ENCODE measurements at places on chromosomes 7 and 10.

GRCh38 chr7:81684514-81685269, 85.2 kb downstream of the HGF start:
- DNase-seq = no peak

- no peak for DNase-seq
Measured at GRCh38 chr7:27576360-27576944, 86.2 kb downstream of the HIBADH start.

DNA sequence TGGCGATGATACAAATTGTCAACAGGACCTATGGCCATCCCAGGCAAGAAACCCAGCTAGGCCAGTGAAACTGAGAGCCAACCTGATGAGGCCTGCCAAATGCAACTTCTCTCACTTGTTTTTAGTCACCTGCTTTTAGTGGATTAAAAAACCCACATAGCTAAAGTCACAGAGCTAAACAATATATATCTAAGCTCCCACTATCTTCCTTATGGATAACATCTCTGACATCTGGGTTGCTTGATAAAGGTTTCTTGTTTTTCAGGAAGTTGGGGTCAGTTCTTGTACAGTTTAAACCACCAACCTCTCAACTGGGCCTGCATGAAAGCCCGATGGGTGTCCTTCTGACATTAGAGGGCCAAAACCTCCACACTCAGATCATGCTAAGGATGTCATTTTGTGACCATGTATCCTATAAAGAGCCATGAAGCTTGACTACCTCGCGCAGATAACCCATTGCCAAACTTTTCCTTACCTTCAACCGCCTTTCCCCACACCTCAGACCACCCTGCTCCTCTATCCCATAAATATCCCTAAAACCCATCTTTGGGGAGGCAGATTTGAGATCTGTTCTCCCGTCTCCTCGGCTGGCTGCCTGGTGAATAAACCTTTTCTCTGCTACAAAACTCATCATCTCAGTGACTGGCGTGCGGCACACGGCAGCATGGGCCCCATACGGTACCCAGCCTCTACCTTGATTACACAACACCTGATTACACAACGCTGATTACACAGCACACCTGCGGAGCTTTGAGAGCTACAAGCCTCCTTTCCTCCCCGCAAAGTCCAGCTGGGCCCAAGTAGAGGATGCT, 797 bp upstream of the STMP1 start:
- DNase-seq = no peak

- DNase-seq = peak; percentile 28
Measured at GRCh38 chr7:4861673-4862072, at the start of gene PAPOLB. PAPOLB (minus strand) TSS chr7:4862030; CDS start chr7:4861810, 220 bp downstream.

DNA sequence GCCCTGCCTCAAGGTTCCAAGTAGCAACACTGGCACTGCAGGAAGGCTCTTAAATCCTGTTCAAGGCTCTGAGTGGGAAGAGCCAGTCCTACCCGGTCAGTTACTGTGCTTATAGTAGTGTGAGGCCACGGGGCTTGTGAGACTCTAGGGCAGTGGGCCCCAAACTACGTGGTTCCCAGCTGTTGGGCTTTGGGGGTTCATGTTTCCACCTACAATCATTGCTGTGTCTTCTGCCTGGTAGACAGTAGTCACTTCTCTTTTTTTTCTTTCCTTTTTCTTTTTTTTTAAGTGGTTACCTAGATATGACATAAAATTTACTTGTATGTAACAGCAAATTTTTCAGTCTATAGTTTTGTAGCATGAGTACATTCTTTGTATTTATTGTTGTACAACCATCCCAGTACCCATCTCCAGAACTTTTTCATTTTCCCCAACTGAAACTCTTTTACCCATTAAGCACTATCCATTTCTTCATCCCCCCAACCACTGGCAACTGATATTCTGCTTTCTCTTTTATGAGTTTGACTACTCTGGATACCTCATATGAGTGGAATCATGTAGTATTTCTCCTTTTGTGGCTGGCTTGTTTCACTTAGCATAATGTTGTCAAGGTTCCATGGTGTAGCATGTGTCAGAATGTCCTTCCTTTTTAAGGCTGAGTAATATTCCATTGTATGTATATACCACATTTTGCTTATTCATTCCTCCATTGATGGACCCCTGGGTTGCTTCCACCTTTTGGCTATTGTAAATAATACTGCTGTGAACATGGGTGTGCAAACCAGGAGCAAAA, 7.7 kb downstream of the UBTD1 start:
- DNase-seq = no peak

DNA sequence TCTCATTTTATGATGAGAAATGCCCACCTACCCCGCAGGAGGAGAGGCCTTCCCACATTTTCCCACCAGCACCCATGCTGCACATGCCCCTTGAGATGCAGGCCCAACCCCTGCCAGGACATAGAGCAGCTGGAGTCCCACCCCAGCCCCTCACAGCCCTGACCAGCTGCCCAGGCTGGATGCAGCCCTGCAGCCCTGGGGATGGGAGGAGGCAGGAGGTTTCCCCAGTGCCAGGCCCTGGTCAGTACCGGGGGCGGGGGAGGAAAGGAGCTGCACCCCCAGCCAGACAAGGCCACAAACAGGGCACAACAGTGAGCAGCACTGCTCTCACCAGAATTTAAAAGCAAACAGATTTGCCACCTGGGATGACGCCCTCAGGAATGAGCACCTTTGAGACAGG, 196.1 kb downstream of the PTPRN2 start:
- DNase-seq = no peak

DNA sequence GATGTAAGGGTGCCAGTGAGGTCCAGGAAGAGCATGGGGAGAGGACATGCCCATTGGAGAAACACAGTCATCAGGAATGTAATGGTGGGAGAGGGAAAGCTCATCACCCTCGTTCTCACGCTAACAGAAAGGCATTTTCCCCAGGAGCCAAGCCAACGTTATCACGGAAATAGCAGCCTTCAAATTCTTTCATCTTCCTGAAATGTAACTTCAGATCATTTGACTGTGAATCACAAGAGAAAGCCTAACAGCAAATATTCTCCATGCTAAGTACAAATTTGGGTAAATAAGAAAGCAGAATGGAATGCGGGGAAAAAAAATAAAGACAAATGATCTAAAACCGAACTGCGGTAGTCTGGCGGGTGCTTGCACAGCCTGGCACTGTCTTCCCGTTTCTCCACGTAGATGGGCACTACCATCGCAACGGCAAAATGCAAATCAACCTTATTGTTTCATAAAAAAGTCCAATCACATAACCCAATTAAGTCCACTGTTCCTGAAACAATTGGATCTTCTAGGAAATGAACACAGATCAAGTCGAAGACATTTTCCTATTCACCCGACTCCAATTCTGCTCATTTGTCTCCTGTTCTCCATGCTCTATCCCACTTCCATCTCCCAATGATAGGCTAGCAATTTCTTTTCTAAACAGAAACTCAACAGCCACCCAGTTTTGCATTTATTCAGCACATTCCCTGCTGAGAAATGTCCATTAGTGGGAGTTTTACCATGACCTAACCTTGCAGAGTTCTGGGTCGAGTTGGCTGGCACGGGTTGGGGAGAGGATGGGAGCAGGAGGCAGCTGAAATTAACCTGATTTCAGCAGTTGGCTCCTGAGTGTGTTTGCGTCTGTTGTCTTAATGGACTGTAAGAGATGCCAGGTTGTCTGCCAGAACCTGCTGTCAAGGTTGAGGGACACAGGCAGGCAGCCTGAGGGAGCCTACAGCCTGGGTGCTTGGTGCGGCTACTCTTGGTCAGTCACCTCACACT, 74.6 kb upstream of the FRMD4A start:
- no peak for DNase-seq

- no peak for DNase-seq
Measured at GRCh38 chr10:118520116-118520742, 75.2 kb downstream of the PRLHR start.

DNA sequence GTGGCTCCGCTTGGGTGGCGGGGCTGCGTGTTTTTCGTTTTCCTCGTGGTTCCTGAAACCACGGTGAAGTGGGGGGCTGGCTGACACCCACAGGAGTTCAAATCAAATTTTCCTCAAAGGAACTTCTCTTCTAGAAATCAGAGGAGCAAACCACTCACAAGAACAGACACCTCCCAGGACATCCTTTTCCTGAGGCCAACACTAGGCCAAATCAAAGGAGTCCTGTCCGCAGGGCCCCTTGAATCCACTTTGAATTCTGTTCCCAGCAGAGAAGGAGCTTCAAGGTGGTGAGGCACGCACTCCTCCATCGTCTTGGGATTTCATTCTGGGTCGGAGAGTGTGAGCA, 29.9 kb upstream of the ZNF273 start:
- DNase-seq = no peak

DNA sequence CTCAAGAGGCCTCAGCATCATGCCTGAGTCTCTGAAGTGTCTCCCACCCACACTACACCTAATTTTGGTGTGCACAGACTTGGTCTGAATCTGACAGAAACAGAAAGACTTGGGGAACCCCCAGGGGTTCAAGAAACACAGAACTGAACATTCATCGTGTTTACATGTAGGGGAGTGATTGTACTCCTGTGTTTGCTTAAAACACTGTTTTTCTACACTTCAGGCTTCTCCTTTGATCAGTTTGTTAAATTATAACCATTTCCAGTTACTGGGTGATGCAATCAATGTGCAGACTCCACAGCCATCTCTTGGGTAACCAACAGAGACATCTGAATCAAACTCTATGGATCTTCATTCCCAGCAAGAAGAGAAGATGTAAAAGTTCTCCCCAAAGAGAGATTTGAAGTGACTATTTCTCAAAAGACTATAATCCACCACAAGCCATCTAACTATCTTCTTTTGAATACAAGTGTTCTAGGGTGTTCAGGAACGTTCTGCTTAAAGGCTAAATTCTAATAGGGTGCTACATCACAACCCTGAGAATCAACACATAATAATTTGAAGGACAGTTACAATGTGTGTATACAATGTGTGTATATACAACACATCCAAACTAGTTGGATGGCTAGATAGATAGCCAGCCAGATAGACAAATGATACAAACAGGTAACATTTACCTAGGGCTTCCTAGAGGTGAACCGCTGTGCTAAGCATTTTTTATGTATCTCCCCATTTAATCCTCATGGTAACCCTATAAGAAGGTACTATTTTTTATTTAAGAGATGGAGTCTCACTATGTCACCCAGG, 34.2 kb downstream of the DNAJC12 start:
- no peak for DNase-seq

GRCh38 chr7:13097499-13097898, 410.1 kb downstream of the ARL4A start:
- DNase-seq = no peak

DNA sequence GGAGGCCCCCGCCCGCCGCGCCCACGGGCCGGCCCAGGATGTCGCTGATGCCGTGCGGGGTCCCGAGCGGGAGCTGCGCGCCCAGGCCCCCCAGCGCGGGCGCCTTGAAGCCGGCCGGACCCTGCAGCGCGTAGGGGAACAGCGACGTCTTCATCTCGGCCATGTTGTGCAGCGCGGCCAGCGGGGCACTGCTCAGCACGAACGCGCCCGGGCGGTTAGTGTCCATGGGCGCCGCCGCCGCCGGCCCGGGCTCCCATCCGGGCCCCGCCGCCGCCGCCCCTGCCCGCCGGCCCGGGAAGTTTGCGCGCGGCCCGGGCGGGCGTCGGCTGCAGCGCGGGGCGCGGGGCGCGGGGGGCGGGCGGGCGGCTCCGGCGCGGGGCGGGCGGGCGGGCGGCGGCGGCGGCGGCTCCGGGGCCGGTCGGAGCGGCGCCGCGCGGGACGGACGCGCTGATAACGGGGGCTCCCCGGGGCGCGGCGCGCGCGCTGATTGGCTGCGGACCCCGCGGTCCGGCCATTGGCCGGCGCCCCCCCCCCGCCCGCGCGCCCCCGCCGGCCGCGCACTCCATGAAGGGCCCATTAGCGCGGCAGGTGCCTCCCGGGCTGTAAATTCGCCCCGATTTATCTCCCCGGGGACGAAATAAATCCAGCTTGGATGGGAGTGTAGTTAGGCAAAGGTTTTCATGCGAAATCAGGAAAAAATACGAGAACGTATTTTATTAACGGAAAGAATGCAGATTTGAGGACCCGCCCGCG, at the start of gene NKX6-2:
NKX6-2 (minus strand) TSS at position 425 of the 753 bp plus-strand sequence; CDS start at position 226, 199 bp downstream.
- DNase-seq = no peak

- DNase-seq = no peak
Measured at GRCh38 chr7:20786421-20786778, 286 bp downstream of the SP8 start.

DNA sequence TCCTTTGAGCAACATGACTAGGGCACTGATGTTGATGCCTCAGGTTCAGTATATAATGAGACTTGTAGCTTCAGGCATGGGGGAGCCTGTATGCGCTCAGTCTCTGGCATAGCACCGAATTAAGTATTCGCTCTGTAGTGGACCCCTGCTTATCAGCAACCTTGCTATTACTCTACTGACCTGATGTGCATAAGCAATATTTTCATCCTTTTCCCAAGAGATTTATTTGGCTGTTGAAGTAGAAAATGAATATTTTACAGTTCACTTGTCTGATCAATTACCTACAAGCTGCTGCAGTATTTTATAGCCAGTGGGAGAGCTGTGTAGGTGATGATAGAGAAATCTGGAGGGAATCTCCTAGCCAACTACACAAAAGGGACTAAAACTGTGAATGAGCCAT, 781.6 kb upstream of the PHF14 start:
- no peak for DNase-seq

GRCh38 chr10:109912335-109913281, 10.7 kb downstream of the XPNPEP1 start:
- DNase-seq = no peak

DNA sequence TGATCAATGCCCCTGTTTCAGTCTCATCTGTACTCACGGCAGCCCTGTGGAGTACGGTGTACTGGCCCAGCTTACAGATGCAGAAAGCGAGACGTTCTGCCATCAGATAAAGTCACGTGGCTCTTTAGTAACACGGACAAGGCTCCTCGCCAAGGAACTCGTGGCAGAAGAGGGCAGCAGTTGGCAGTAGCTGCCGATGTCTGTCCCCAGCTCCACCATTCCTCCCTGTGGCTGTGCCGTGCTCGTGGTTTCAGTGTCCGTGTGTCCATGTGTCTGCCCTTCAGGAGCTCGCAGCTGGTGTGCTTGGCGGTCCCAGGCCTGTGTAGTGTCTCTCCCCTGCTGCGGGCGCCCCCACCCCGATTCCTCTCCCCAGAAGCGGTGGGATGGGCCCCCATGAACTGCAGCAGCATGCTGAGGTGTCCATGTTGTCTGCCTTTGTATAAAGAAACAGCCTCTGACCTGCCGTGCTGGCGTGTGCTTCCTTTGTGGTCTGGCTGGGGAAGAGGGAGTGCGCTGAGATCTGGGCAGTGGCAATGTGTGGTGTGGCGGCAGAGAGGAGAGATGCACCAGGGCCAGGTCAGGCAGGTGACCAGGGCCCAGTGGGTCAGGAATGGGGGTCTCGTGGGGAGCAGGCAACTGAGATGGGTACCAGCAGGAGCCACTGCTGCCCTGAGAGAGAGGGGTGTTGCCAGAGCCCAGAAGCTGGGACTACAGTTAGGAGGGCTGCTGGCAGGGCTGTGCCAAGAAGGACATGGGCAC, 9.8 kb downstream of the RHBDD2 start:
- DNase-seq = no peak

All from T-cell (primary cell).